Vagina (tissue), 2 donors: ENCODE measurements at places on chromosomes 2 and 18. TPM values are rescaled to one million over a fixed set of nuclear protein-coding genes. Genes with fewer than 3 reads are reported as not detected.

DNA sequence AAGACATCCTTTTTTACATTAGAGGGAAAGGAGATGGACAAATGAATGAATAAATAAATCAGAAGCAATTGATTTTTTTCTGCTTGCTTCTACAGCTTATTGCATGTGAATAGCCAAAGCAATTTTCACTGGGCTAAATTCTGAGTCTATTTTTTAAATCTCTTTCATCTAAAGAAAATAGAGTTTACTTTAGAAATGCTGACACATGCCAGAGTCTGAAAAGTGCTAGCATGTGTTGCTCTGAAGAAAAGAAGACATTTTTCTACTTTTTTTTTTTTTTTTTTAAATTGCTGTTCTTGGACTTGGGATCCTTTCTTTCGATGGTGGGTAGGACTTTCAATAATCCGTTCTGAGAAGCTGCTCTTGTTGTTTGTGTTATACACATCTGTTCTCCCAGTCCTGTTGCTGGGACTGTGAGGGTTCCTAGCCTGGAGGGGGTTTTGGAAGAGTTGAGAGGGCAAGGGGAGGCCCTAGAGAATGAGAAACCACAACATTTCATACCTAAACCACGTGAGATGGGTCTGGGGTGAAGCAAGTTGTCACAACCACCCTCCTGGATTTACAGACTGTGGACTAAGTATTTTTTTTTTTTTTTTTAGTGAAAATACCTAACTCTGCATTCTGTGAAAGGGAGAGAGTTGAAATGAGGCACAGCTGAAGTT lies 193.5 kb downstream of the PRKCE start:
- DNase-seq, result no peak

DNA sequence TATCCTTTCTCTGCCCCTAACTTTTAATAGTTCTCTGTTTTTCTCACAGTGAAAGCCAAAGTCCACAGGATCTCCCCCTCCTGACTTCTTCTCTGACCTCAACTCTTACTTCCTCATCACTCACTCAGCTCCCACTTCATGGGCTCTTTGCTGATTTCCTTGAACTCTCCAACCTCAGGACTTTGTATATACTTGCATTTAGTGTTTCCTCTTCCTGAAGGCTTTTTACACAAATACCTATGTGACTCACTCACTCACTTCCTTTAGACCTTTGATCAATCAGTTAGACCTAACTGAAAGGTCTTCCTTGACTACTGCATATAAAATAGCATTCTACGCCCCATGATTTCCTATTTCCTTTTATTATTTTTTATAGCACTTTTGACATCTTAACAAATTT lies 233.1 kb upstream of the MEX3C start:
- DNase-seq, result no peak

MAPK4 gene
- total RNA-seq, result 2.2 TPM

KIF5C gene
- total RNA-seq, result 13.3 TPM

GRCh38 chr2:160289126-160289525 lies 89.1 kb upstream of the ITGB6 start:
- DNase-seq, result no peak

DNA sequence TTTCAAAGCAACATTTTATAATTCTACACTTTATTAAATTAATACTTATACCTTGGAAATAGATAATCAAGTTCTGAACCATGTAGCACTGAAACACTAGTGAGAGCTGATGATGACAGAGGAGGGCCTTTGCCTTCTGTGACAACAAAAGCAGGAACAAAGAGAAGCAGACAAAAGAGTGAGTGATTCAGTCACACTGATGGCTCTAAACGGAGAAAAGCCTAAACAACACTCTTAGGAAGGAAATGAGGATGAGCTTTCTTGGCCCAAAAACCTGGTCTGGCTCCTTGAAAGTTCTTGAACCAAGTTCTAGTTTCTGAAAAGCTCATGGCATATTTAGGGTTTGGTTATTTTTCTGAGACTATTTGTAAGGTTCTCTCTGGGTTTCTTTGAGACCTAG lies 271.9 kb downstream of the DPP10 start:
- no peak for DNase-seq

PAPOLG gene
- total RNA-seq, result 14.7 TPM

DNA sequence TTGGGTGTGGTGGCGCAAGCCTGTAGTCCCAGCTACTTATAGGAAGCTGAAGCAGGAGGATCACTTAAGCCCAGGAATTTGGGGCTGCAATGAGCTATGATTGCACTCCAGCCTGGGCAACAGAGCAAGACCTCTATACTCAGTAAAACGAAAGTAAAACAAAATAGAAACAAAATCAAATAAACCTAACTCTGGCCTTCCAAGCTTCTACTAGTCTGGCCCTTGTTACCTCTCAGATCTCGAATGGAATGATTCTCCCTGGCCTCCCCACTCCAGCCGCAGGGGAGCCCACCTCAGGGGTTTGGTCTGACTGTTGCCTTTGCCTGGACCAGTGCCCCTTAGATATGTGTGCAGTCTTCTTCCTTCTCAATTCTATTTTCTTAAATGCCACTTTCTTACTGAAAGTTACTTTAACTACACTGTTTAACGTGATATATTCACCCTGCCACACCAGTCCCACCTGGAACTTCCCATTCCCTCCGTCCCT lies 160.0 kb upstream of the GCFC2 start:
- no peak for DNase-seq

CLEC4F gene
- 0.49 TPM for total RNA-seq

- no peak for DNase-seq
These were observed 33.4 kb upstream of the HPCAL1 start for GRCh38 chr2:10269291-10269690.

DNA sequence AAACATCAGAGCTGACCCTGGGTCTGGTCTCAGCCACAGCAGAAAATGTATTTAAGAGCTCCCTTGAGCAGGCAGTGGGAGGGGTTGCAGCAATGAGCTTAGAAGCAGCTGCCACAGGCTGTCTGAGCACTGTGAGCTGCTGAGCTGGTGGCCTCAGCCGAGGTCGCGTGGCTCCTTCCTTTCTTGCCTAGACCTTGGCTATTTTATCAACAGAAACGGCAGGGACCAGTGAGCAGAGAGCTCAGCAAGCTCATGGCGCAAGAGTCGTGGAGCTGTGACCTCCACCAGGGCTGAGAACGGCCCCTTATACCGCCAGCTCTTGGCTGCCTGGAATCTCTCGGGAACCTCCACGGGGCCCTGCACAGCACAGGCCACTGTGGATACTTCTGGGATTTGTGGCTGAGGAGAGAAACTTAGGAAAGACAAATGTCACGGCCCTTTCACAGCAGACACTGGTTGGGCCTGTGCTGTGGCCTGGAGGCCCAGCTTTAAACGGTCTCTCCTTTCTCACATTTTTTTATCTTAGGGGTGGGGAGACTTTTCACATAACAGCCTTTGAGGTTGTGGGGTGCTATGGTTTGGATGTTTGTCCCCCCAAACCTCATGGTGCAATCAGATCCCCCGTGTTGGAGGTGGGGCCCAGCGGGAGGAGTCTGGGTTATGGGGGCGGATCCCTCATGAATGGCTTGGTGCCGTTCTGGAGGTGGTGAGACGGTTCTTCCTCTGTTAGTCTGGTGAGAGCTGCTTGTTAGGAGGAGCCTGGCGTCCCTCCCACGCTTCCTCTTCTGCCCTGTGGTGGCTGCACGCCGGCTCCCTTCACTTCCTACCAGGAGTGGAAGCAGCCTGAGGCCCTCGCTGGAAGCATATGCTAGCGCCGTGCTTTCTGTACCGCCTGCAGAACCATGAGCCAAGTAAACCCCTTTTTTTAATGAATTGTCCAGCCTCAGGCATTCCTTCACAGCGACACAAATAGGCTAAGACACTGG lies 1.7 kb downstream of the ALLC start:
- no peak for DNase-seq

DNA sequence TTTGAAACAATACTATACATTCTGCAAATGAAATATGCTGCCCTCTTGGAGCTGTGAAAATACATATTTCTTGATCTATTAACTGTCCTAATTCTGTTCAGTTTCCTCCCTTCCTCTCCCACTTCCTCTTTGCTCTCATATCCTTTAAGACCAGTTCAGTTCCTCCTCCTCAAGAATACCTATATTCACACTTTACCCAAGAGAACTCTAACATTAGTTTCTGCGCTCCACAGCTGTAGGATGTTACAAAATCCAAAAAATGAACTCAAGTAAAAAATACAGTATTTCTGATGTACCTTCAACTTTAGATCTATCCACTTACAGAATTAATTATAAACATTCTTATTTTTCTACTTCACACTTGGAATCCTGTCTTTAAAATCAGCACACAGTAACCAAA lies 5.4 kb downstream of the ITSN2 start:
- DNase-seq, result no peak

DNA sequence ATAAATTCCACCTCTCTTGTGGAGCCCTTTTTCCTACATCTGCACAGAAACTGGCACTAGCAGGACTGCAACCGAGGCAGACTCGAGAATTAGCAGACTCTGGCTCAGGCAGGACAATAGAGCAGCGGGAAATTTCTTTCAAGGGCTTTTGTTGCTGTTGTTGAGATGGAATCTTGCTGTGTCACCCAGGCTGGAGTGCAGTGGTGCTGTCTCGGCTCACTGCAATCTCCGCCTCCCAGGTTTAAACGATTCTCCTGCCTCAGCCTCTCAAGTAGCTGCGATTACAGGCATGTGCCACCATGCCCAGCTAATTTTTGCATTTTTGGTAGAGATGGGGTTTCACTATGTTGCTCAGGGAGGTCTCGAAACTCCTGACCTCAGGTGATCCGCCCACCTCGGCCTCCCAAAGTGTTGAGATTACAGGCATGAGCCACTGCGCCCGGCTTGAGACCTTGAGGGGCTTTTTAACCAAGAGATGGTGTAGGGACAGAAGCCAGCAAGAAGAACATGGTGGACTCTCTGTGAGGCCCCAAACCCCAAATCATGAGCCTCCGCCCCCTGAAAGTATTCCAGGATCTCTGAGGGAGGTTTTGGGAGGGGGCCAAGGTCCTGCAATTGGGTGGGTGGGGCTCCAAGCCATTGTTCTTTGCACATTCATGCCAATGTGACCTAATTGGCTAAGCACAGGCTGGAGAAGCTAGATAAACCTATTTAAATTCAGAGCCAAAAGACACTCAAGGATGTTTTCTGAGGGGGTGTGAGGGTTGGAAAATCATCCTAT lies 68.4 kb upstream of the MSH2 start:
- no peak for DNase-seq

DNA sequence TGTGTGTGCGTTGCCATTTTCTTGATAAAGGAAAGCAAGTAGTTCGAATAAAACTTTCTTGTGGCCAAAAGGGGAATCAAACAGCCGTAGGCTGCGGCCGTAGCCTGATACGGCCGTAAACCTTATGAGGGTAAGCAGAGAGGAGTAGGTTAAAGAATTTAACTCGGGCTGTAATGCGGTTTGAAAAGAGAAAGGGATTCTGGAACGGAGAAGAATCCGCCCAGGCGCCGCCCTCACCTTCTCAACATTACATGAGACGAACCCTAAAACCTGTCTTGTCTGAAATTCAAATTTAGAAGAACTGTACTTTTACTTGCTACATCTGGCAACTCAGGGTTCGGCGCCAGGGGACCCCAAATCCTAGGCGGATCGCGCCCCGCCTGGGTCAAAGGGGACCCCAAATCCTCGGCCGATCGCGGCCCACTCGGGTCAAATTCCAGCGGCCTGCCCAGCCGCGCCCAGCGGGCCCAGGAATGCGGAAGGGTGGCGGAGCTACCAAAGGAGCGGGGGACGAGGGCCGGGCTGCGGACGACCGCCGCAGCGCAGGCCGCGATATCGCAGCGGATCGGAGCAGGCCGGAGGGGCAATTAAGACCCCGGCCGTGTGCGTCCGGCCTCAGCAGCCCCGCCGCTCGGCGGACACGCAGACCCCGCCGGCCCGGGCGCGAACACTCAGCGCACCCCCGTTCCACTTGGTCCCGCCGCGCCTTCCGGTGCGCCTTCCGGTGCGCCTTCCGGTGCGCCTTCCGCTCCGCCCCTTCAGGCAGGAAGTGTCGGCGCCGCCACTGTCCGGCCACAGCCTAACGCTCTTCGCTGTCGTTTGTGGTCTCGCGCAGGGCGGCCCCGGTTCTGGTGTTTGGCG lies at the start of gene MYL12B:
Gene MYL12B (plus strand): TSS at position 761 of the 861 bp plus-strand sequence. CDS start 10,766 bp downstream, outside the sequence.
- DNase-seq, result no peak

SLC19A3 gene
- 7.4 TPM for total RNA-seq

DNA sequence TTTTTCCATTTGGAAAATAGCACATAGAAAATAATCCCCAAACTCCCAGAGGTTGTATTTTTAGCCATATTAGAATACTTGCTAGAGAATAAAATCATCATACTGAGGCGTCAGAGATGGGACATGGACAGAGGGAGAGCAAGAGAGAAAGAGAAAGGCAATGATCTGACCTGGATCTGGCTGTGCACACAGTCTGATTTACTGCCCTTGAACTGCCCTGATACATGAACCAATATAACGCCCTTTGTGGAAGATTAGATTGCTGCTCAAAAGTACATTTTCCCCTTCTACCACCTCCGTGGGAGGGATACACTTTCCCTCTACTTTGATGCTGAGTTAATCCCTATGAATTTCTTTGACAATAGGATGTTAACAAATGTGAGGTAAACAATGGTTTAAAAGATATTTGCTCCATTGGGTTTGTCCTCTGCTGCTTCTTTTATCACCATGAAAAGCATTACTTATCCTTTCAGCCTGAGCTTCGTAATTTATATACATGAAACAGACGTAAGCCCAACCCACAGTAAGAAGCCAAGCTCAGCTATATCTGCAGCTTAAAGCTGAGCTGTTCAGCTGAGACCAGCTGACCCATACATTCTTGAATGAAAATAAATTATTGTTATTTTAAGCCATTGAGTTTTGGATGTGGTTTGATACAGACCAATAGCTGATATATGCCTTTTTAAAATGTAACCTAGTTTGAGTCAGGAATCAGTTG lies 1664.6 kb upstream of the CELF4 start:
- no peak for DNase-seq

REG1A gene
- total RNA-seq, result not detected

- DNase-seq, result no peak
These were observed 471.0 kb upstream of the HNMT start for GRCh38 chr2:137493261-137493660.

- DNase-seq, result no peak
These were observed 166.8 kb downstream of the NRP2 start for GRCh38 chr2:205849136-205849535.

DNA sequence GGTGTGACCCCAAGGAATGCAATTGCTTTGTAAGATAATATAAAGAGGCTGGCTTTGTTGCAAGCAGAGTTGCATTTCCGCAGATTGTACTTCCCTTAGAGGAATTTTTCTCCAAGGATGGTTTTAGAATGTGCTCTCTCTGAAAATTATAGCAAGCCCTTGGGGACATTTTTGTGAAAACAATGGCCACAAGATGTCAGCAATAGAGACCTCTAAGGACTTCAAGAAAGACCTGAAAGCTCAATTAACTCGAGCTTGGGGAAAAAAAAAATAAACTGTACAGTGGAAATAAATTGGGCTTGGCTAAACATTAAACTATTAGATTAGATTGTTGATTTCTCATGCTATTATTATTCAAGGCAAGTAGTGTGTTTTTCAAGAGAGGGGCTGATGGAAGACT lies 81.3 kb upstream of the KYNU start:
- no peak for DNase-seq

KIAA2012 gene
- not detected for total RNA-seq
